ENCODE measurements at places on chromosomes 2 and 18.

- DNase-seq = no peak
Observed at GRCh38 chr2:222296311-222296741, 2.5 kb downstream of the PAX3 start.

DNA sequence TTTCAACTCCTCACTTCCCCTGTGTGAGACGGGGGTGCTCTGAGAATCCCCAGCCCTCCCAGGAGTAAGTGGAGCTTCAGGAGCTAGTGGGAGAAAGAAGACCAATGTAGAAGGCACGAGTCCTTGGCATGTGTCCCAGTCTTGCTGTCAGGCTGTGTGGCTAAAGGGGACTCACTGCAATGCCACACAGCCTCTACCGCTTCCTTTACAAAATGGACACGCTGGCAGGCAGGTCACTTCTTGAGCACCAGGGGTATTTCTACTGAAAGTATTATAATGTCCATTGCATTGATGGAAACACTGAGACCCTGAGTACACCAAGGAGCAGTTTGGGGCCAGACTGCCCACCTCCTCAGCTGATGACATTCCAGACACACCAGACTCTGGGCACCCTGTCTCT lies 35.8 kb upstream of the MARCO start:
- no peak for DNase-seq

- DNase-seq = no peak
Observed at GRCh38 chr2:203455209-203455608, 79.9 kb downstream of the RAPH1 start.

DNA sequence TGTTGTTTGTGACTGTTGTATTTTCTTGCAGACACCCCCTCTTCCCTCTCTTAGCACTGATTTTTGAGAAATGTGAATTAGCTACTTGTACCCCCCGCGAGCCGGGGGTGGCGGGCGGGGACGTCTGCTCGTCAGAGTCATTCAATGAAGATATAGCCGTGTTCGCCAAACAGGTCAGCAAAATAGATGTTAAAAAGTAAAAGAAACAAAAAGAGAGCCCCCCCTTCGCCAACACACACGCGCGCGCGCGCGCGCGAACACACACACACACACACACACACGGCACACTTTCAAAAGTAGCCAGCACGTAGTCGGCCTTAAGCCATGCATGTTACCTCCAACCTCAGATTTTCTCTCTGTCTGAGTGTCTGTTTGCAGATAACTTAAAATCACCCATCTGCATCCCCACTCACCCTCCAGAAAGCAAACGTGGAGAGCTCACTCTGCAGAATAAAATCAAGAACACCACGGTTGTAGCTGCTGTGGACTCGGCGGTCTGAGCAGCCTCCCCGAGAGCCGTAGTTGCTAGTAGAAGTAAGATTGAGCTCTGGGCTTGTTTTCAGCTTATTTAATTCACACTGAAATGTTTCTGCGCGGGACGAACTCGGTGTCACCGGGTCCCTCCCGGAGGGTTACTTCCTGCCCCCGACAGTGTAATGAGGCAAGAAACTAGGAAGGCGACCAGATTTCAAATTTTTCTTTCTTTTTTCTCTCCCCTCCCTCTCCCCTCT lies 5.1 kb downstream of the MEIS1 start:
- no peak for DNase-seq

GRCh38 chr2:206856513-206856912 lies 82.8 kb upstream of the CPO start:
- DNase-seq = peak; percentile 40

- peak; percentile 43 for DNase-seq
Observed at GRCh38 chr18:25097057-25097456, 254.9 kb downstream of the ZNF521 start.

DNA sequence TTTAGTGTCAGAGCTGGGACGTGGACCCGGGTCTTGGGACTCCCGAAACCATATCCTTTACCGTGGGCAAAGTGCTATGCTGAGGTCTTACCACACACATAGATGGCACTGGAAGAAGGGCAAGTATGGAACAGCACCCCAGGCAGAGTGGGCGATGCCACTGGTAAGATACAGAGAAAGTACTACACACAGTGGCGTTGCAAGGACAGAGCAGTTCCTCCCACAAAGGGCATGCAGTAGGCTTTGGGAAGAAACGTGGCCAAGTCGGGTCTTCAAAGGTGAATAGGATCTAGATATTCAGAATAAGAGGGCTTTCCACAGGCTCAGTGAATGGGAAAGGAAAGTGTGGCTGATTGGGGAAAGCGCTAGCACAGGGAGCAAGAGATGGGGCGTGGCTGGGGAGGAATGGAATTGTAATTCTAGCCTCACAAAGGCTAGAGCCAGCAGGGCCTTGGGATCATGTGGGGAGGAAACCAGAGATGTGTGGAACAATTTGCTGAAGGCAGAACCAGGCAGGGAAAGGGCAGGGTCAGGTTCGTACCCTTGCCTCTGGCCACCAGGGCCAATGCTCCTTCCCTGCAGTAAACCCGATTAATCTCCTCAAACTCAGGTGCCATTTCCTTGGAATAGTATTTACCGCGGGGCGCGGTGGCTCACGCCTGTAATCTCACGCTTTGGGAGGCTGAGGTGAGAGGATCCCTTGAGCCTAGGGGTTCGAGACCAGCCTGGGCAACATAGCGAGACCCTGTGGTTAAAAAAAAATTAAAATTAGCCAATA lies 36.0 kb downstream of the PCBP1 start:
- peak; percentile 81 for DNase-seq

GRCh38 chr2:216572582-216573578 lies 60.3 kb upstream of the IGFBP2 start:
- DNase-seq = peak; percentile 59

DNA sequence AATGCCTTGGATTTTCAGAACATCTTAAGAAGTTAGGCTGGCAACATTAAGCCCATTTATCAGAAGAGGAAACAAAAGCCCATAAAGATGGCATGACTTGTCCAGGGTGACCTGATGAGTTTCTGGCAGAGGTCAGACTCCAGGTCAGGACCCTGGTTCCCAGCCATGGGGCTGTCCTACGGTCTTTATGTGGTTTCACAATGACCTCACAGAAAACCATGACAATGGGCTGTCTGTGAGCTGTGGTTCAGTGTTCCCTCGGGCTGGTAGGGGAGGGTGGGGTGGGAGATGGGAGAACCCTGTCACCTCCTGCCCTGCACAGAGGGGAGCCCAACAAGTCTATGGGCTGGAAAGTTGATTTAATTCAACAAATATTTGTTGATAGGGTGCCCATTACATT lies 101.8 kb downstream of the LOXHD1 start:
- no peak for DNase-seq

DNA sequence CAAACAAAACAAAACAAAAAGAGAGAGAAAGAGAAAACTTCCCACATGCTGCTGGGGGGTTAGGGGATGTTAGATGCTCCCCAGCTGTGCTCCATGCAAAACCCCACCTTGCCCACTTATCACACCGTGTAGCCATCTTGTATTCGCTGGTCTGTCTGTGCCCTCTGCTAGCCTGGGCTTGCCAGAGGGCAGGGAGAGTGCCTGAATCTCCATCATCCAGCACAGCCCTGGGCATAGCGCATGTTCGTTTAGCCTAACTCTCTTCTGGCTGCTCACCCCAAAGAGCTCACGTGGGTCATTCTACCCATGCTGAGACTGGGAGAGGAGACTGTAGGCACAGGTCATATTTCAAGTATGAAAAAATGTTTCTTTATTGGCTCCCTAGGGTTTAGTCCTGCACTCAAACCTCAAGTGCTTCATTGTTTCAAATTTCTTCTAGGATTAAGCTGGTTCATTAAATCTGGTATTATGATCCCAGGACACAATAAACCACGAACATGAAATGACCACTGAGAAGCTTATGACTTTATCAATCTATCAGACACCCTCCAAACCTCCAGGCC lies 100.5 kb downstream of the KCNF1 start:
- no peak for DNase-seq

GRCh38 chr2:199798831-199799580 lies 52.0 kb downstream of the FTCDNL1 start:
- peak; percentile 44 for DNase-seq

GRCh38 chr2:111954602-111955332 lies 56.4 kb downstream of the MERTK start:
- DNase-seq = no peak

Data from fibroblast of upper back skin (primary cell).